ENCODE measurements at places on chromosomes 1 and 21. TPM values are rescaled to one million over a fixed set of nuclear protein-coding genes. Genes with fewer than 3 reads are reported as not detected.

Gene ZNF648
- total RNA-seq, result 0.04 TPM

Gene PHLDA3
- total RNA-seq, result 12.6 TPM

Gene TNFRSF9
- total RNA-seq, result 0.13 TPM

Gene MEX3A
- total RNA-seq, result 9.4 TPM

Gene RXRG
- total RNA-seq, result 53.0 TPM

Gene TPTE
- not detected for total RNA-seq

Gene PIGK
- 31.8 TPM for total RNA-seq

Gene MFSD2A
- 0.62 TPM for total RNA-seq

Gene MAP3K21
- 0.18 TPM for total RNA-seq

Gene ARHGAP29
- total RNA-seq, result 29.1 TPM

Gene TMEM167B
- 40.5 TPM for total RNA-seq

Gene CD48
- total RNA-seq, result 1.2 TPM

Gene SLC22A15
- total RNA-seq, result 0.53 TPM

Gene HSPG2
- total RNA-seq, result 149 TPM

Gene ARHGEF10L
- 14.1 TPM for total RNA-seq

Gene MYOG
- total RNA-seq, result 480 TPM

Gene TXLNA
- total RNA-seq, result 32.8 TPM

Gene SLC16A4
- 9.1 TPM for total RNA-seq

Gene CCDC17
- total RNA-seq, result 1.2 TPM

Gene OR2L3
- not detected for total RNA-seq

Gene CHRM3
- total RNA-seq, result 2.5 TPM

Gene SLC2A5
- 4.5 TPM for total RNA-seq

Gene AQP10
- 0.04 TPM for total RNA-seq

Gene ITLN2
- not detected for total RNA-seq

Gene SYDE2
- 8.3 TPM for total RNA-seq

Gene SELL
- 0.84 TPM for total RNA-seq

Gene OBSCN
- 224 TPM for total RNA-seq

Gene OR2T29
- not detected for total RNA-seq

Gene TNFSF4
- total RNA-seq, result 1.4 TPM

Gene KCNE2
- 0.22 TPM for total RNA-seq

Gene OR2L8
- total RNA-seq, result not detected

Gene IL22RA1
- not detected for total RNA-seq

Gene NBPF6
- total RNA-seq, result not detected

Gene KRTAP19-8
- total RNA-seq, result not detected

Gene TMEM54
- 5.2 TPM for total RNA-seq

Gene CFAP107
- total RNA-seq, result 0.62 TPM

Gene SPRR1B
- not detected for total RNA-seq

Gene CATSPER4
- total RNA-seq, result not detected

Gene USH2A
- 0.40 TPM for total RNA-seq

Gene RAD54L
- total RNA-seq, result 2.8 TPM

Gene SLC50A1
- total RNA-seq, result 18.6 TPM

Gene IVL
- total RNA-seq, result not detected

Gene TAS1R1
- 2.7 TPM for total RNA-seq

Gene SH2D1B
- 0.27 TPM for total RNA-seq

Gene ATP1A2
- total RNA-seq, result 55.0 TPM

Gene CFAP141
- total RNA-seq, result not detected

Gene MROH7
- total RNA-seq, result 4.3 TPM

Gene PRRX1
- total RNA-seq, result 222 TPM

Gene WNT2B
- 7.8 TPM for total RNA-seq

Gene TRIM17
- 0.27 TPM for total RNA-seq

Gene AGO1
- 7.0 TPM for total RNA-seq

Gene FCAMR
- total RNA-seq, result not detected

Gene PADI1
- total RNA-seq, result 0.13 TPM

Gene SDC3
- 21.9 TPM for total RNA-seq

Gene RCSD1
- total RNA-seq, result 40.8 TPM
